ENCODE measurements at places on chromosomes 1 and 21.

GRCh38 chr1:41072051-41072450 lies 50.5 kb upstream of the SLFNL1 start:
- no peak for DNase-seq

DNA sequence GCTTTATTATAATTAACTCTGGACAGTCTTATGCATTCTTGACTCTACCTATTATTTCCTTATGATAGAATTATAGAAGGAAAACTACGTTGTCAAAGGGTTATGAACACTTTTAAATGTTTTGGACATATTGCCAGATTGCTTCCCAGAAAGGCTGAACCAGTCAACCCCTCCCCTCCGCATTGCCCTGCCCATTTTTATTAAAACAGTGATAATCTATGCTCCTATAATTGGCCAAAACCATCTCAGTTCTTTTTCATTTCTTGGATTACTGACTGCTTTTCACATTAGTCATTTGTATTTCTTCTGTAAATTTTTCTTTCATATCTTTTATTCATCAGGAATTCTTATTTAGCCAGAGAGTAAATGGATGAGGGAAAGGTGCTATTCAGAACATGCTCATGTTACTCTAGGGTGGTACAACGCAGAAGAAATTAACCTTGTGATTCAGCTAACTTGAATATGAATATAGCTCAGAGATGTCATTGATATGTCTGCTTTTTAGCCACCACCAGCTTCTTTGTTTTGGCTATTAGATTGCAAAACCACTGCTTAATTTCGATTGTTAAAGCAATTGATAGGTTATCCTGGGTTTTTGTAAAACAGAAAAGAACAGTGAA lies 32.1 kb downstream of the KDM1A start:
- no peak for DNase-seq

DNA sequence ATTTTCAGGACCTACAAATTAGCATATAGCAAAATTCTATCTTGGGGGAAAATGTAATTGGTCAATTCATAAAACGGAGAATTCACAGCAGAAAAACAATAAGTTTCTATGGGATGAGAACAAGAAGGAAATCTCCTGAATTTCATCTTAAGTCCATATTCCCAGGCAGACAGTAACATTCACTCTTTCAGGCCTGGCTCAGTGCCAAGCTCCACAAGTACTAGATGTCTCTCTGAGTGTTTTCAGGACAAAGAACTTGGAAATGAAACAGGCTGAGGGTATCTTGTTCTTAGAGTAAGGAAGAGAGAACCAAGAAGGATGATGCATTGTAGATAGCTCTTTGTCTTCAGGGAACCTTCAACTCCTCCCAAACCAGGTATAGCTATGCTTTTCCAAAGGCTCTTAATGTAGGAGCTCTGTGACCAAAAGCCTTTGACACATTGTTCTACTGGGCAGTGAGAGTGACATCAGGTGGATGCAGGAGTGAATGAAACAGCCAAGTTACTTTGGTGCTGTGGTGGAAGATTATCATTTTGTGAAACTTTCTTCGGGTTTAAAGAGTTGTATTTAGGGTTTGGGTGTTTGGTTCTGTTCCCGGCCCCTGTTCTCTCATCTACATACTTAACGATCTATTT lies 298.3 kb downstream of the GPATCH2 start:
- DNase-seq = peak; percentile 32

- DNase-seq = no peak
These were observed 12.1 kb downstream of the PEAR1 start for GRCh38 chr1:156905651-156906050.

DNA sequence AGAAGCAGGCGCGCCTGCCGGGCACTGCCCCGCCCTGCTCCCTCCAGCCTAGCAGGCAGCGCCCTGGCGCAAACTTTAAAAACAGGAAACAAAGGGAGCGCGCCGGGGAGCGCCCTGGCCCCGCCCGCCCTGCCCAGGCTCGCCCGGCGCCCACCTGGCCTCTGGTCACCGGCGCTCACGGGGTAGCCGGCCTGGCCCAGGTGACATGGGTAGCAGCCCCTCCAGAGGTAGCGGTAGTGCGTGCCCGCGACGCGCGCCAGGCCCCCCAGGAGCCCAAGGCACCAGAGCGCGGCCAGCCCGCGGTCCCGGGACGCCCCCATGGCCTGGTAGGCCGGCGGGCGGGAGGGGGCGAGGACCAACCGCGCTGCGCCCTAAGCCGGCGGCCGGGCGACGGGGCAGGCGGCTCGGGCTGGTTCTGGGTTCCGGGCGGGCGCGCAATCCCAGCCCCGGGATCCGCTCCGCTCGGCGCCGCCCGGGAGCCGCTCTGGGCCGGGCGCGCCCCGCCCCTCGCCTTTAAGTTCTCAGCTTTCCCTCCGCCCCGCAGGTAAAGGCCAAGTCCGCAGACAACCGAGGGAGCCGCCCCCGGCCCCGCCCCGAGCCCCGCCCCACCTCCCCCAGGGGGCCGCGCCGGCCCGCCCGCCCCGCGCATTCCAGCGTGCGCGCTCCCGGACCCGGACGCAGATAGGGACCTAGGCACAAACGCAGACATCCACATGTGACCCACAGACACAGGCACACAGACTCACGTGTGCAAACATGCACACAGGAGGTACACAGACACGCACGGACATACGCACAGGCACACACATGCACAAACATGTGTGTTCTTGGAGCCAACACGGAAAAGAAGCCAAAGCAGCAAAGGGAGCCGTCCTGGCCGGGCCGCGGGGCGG lies 76.7 kb downstream of the ARHGEF16 start:
- DNase-seq = peak; percentile 70

- DNase-seq = no peak
These were observed 217.6 kb downstream of the POTED start for GRCh38 chr21:13827201-13827600.

GRCh38 chr1:37255868-37256267 lies 218.5 kb upstream of the ZC3H12A start:
- DNase-seq = no peak

GRCh38 chr1:204970937-204971336 lies 72.1 kb upstream of the CNTN2 start:
- DNase-seq = no peak

GRCh38 chr1:81803431-81804110 lies 2.8 kb downstream of the ADGRL2 start:
- DNase-seq = peak; percentile 54

GRCh38 chr1:173332026-173332425 lies 124.9 kb upstream of the TNFSF4 start:
- DNase-seq = peak; percentile 87

DNA sequence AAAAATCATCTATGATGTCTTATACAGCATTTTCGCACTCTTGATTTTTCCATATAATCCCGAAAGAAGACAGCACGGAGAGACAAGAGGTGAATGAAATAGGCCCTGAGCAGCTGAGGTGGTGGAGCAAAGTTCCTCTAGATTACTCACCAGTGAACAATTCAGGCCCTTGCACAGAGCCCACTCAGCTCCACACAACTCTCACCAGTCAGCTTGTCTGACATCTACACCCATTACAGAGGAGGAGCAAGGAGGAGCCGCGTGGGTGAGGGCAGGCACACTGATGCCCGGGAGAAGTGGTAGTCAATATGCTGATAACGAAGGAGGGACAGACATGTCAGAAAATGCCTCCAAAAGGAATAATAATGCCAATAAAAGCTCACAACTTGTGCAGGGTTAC lies 59.9 kb downstream of the DNM3 start:
- peak; percentile 11 for DNase-seq

- no peak for DNase-seq
These were observed 211.5 kb downstream of the TRABD2B start for GRCh38 chr1:47785561-47786271.
